ENCODE measurements at places on chromosomes 5 and 9.

GRCh38 chr5:10779592-10779991 is 18.6 kb upstream of the DAP start:
- DNase-seq: no peak

DNA sequence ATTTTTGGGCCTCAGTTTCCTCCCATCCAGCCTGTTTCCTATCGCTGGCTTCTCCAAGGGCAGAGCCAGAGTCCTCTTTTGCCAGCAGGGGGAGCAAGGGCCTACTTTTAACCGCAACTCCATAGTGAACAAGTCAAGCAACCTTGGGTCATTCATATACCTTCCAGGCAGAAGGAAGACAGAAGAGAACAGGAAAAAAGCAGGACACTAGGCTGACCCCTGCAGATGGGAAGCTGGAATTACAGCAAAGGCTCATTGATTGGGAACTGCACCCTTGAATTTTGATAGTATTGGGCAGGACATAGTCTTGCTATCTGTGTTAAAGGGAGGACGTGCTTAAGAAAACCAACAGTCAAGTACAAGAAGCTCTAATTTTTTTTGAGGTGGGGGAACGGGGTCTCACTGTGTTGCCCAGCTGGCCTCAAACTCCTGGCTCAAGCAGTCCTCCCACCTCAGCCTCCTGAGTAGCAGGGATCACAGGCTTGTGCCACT is 30.1 kb downstream of the QRFP start:
- DNase-seq: peak; percentile 68

DNA sequence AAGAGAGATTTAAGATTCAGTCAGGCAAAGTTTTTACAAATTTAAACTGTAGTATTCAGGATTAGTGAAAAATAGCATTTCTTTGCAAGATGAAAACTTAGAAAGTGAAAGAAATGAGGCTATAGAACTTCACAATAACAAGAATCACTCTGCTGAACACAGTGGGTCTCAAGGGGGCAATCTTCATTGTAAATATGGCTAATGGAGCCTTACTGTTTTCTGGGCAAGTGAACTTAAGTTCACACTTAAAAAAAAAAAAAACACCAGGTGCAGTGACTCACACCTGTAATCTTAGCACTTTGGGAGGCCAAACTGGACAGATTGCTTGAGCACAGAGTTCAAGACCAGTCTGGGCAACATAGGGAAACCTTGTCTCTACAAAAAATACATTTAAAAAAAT is 175.9 kb upstream of the SNX2 start:
- DNase-seq: no peak

- DNase-seq: no peak
Observed at GRCh38 chr5:154071799-154072413, 33.1 kb downstream of the MFAP3 start.

DNA sequence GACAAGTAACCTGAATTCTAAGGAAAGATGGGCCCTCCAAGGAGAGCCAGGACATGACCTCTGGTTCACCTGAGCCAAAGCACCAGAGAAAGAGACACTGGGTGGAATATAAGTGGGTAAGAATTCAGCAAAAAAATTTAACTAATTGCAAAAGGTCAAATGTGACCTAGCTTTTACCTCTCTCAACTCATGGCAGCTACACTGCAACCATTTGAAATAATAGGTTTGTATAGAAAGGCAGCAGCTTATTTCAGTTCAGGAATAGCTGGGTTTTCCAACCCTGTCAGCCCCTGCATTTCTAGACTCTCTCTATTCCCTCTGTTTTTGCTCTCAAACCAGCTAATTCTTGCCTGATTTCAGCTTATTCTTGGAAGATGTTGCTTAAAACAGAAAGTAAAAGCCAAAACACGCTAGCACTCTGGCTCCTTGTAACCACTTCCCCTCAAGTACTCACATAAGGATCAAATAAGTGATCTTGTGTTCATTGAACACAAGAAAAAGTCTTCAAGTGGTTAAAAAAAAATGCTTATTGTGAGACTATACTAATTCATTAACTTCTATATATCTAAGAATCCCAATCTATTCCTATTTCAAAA is 101.1 kb upstream of the NR4A3 start:
- no peak for DNase-seq

DNA sequence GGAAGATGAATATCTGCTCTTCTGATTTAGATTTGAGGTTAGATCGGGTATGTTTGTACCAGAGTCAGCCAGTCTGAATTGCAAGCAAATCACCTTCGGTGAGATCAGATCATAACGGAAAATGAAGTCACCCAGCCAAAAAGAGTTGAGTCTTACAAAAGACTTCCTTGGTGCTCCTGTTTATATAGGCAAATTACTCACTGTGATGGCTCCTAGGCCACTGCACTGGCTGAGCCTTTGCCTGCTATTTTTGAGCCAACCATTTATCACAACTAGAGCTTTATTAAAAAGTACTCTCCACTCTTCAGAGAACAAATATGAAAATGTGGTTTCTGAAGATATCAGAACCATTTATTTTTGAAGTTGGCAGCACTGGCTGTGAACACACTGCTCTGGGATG is 277.7 kb upstream of the PCSK5 start:
- no peak for DNase-seq

DNA sequence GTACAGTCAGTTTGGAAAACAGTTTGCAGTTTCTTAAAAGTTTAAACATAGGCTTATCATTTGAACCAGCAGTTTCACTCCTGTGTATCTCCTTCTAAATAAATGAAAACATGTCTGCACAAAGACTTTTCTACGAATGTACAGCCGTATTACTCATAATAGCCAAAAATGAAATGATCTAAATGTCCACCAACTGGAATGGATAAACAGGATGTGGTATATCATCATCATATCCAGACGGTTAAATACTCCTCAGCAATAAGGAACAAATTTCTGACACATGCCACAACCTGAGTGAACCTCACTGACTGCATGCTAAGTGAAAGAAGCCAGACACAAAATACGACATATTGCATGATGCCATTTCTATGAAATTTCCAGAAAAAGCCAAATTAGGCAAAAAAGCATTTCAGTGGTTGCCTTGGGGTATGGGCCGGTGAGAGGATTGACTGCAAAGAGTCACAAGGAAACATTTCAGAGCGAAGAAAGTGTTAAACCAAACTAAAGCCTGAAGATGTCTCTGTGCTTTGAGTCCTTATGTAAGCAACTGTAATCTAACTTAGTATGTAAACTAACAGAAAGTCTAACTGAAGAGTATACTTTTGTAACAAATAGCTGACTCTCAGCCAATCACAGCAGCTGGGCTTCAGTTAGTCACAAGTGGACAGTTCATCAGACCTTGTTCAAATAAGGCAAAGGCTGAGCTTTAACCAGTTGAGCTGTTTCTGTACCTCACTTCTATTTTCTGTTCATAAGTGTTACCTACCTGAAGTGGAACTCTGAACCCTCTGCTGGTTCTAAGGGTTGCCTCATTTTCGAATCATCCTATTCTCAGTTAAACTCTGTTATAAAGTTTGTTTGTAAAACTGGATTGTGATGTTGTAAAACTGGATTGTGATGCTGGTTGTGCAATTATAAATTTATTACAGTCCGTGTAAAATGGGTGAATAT is 65.2 kb downstream of the TRIO start:
- DNase-seq: no peak

DNA sequence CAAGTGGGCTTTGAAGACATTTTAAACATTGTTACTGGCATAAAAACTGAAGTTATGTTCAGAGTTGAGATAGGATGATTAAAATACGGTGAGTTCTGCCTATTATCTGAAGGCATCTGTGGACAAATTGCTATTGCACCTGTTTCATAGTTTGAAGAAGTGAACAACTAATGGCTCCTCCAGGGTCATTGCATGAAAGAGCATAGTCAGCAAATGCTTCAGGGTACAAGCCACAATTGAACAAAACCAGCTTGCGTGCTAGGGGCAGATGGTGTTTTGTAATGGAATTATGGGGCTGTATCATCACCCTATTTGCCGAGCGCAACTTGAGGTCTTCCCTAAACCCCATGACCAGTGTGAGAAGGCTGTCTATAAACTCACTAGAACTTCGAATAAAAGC is 369.1 kb downstream of the MTRR start:
- DNase-seq: no peak

GRCh38 chr5:9265441-9266287 is 280.2 kb downstream of the SEMA5A start:
- DNase-seq: no peak

DNA sequence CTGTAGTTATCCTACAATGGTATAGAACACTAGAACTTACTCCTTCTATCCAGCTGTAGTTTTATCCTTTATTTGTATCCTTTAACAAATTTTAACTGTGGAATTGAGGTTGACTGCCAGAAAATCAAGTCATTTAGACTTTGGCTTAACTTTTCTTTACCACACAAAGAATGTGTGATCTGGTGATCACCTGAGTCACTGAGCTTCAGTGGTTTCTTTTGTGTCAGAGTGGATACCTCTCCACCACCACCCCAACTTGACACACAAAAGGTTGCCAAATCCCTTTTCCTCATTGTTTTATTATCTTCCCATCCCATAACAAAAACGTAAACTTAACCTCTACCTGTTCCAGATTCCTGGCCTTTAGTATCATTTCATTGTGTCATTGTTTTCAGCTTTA is 5.5 kb downstream of the OTULIN start:
- no peak for DNase-seq

- no peak for DNase-seq
Observed at GRCh38 chr5:37222181-37222580, 27.0 kb downstream of the CPLANE1 start.

DNA sequence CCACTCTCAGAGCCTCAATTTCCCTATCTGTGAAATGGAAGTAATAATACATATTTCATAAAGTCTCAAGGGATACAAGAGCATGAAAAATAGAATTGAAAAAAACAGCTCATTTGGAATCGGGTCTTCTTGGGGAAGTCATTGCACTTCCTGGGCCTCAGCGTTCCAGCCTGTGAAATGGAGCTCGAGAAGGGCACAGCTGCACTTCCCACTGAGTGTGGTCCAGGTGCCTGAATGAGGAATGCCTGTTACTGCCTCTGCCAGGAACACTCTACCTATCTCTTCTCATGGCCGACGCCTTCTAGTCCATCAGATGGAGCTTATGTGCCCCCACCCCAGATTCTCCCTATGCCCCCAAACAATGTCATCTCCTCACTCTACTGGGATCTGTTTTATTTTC is 924 bp upstream of the NEURL1B start:
- DNase-seq: no peak

GRCh38 chr5:102691434-102691833 is 63.7 kb upstream of the PAM start:
- DNase-seq: no peak

DNA sequence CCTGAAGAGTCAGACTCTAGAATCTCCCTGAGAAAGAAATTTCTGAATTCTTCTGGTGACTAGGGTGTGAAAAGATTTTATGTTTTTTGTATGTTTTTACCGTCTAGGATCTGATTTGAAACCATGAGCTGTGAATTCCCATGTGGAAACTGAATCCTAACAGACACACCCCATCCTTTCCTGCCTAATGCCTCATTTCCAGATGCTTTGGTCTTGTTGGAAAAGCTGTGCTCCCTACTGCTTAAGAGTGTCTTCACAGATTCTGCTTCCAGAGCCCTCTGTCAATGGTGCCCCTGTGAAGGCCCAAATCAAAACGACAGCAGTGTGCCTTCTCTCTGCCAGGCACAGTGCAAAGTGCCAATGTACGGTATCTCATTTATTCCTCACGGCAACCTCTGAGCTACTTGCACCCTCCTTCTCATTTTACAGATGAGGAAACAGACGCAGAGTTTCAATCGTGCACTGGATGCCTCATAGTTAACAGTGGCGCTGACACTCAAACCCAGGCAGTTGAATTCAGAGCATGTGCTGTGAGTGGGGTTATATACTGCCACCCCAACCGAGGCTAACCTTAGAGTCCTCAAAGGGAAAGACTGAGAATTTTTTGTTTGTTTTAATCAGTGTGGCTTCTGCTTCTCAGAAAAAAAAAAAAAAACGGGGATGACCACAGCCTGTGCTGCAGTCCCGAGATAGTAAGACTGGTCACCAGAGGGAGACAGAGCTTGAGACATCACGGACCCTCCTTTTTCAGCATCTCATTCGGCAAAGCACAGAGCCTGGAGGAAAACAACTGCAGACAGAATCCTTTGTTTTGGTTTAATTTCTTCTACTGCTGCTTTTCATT is 188.4 kb downstream of the SNCAIP start:
- no peak for DNase-seq

GRCh38 chr5:10331341-10331796 is 22.1 kb upstream of the MARCHF6 start:
- peak; percentile 32 for DNase-seq

DNA sequence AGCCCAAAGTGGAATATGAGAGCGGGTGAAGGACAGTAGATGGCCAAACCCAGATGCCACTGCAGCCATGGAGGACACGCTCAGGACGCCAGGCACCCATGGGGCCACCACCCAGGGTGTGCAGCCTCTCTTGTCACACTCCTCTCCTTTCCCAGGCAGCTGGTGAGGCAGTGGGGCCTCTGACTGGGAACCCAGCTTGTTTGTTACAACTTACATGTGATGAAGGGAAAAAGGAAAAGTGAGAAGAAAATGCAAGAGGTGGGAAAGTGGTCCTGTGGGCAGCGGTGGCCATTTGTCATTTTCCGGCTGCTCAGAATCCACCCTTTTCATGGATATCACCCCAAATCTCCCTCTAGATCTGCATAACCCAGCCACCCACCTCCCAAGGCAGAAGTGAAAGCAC is 62.7 kb upstream of the UNC5A start:
- DNase-seq: no peak

GRCh38 chr9:91085517-91086291 is 276.0 kb downstream of the AUH start:
- no peak for DNase-seq

DNA sequence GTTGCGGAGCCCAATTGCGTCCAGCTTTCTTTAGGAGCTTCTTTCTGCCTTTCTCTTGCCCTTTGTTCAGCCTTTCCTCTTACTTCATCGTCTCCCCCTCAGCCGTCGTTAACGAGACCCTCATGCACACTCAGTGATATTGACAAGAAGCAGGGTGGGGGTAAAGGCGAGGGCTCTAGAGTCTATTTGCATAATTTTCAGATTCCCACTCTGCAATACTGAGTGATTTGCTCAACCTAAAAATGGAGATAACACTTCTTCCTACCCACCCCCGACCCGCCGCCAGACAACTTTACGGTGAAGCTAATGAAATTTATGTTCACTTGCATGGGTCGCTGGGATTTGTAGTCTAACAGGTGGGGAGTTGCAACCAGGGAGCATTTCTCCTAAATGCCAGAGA is 1.3 kb upstream of the TBC1D2 start:
- no peak for DNase-seq

- DNase-seq: no peak
Observed at GRCh38 chr9:127562841-127563401, 49.2 kb upstream of the STXBP1 start.

DNA sequence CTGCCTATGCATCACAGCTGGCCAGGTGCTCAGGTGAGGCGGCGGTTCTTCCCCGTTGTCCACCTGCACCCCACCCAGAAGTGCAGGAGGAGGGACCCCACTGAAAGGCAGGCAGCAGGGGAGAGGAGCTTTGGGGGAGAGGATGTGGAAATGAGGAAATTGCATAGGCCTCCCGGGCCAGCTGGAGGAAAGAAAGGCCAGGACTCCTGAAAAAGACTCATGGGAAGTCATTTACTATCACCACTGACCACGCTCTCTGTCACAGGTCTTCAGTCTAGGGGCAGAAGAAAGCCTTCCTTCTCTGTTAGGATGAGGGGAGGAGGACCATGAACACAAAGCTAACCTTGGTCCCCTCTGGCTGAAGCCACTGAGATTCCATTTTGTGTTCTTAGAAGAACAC is 28.1 kb downstream of the KCNMB1 start:
- DNase-seq: no peak

Data from activated CD8-positive, alpha-beta memory T cell treated with anti-CD3 and anti-CD28 coated beads, Interleukin-2, amount 50 U/mL, for 48 hours (primary cell).